CD8-positive, alpha-beta memory T cell (primary cell): ENCODE measurements at places on chromosomes 2 and 18. TPM values are rescaled to one million over a fixed set of nuclear protein-coding genes. Genes with fewer than 3 reads are reported as not detected.

Gene PFN4
- 0.35 TPM for total RNA-seq

Gene PRADC1
- total RNA-seq: 21.1 TPM

Gene ALLC
- not detected for total RNA-seq

Gene C18orf63
- total RNA-seq: not detected

Gene KCNIP3
- not detected for total RNA-seq

Gene SP140
- total RNA-seq: 108 TPM

Gene GPR75
- 2.0 TPM for total RNA-seq

Gene PROKR1
- total RNA-seq: not detected

Gene ERMN
- 0.64 TPM for total RNA-seq

Gene CAPN14
- 0.31 TPM for total RNA-seq

Gene CHRND
- not detected for total RNA-seq

Gene DSC3
- not detected for total RNA-seq

Gene C2orf72
- not detected for total RNA-seq

Gene CFC1B
- not detected for total RNA-seq

Gene CIB4
- not detected for total RNA-seq
